ENCODE measurements at places on chromosomes 7 and 10.
A peak's percentile ranks its signal among the peaks of the same experiment; 100 is the strongest.

- DNase-seq: no peak
These were observed 12.6 kb upstream of the PLXDC2 start for GRCh38 chr10:19803676-19804075.

- no peak for DNase-seq
These were observed 20.8 kb upstream of the HYAL4 start for GRCh38 chr7:123823898-123824753.

- peak; percentile 79 for DNase-seq
These were observed at the start of gene TM9SF3 for GRCh38 chr10:96586419-96587263. TM9SF3 (minus strand) TSS chr10:96587012; CDS start chr10:96586835, 177 bp downstream.

DNA sequence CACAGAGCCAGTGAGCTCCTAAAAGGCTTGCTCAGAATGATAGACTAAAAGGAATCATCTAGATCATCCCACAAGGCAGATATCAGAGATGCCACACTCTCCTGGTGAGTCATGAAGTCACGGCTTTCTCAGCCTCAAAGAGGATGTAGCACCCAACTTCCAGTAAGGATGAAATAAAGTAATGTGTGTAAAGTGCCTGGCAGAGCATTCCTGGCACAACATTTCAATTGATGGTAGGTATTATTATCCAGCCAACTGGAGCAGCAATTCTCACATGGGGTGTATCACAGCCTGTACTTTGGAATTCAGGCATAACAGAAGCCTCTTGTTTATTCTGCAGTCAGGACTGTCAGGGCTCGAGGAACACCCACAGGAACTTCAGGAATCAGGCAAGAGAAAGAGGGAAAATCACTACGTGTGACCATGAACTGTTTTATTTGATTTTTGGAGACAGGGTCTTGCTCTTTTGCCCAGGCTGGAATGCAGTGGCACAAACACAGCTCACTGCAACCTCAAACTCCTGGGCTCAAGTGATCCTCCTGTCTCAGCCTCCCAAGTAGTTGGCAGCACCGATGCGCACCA lies 5.3 kb upstream of the NAT16 start:
- no peak for DNase-seq

- DNase-seq: peak; percentile 24
These were observed 639 bp downstream of the TSPAN13 start for GRCh38 chr7:16753932-16754855.

DNA sequence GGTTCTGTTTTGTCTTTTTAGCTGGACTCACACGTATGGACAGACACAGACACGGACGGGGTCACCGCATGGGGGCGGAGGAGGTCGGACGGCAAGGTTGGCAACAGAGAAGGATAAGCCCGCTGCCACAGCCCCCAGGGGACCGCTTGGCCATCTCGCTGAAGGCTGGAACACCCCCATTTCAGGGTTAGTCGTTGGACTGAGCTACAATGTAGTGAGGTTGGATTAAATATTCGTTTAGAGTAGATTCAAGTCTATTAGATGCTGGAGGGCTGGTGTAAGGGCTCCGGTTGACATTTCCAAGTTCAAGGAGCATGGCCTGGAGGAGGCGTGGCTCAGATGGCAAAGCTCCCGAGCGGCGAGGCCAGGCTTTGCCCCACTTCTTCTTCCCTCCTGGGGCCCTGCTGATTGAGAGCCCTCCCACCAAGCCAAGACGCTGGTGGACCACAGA lies 35.2 kb downstream of the PPIF start:
- no peak for DNase-seq

DNA sequence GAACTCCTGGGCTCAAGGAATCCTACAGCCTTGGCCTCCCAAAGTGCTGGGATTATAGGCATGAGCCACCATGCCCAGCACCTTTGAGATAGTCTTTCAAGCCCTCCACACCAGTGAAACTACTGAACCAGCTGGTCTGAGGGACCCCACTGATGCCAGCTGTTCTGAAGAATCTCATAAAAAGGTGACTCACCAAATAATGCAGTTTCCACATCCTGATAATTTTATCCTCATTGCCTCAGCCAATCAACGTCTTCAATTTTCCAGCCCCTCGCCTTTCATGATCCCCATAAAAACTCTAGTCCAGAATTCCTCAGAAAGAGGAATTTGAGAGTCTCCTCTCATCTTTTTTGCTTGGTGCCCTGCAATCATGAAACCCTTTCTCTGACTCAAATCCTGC lies 1691.6 kb upstream of the LRRTM3 start:
- DNase-seq: no peak

DNA sequence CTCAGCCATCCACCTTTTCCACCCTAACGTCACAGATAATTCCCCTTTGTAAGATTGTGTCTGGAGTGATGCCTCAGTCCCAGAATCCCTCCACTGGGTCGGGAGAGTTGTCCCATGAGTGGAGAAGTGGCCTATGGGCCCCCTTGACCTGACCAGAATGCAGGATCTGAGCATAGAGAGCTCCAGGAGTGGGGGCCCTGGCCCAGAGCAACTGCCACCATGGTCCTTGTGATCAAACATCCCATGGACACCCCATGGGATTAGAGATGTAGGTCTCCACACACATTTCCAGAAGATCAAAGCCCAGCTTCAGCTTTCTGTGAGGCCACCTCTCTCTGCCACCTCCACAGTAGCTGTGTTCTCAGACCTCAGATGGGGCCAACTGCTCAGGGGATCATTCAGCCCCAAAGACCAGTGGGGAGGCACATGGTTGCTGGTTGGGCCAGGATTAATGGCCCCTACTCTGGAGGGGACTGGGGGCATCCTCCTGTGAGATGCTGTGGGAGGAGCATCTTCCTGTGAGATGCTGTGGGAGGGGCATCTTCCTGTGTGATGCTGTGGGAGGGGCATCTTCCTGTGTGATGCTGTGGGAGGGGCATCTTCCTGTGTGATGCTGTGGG lies 28.5 kb upstream of the DPYSL4 start:
- DNase-seq: no peak

GRCh38 chr7:6579446-6579845 lies 2.2 kb downstream of the ZDHHC4 start:
- no peak for DNase-seq

DNA sequence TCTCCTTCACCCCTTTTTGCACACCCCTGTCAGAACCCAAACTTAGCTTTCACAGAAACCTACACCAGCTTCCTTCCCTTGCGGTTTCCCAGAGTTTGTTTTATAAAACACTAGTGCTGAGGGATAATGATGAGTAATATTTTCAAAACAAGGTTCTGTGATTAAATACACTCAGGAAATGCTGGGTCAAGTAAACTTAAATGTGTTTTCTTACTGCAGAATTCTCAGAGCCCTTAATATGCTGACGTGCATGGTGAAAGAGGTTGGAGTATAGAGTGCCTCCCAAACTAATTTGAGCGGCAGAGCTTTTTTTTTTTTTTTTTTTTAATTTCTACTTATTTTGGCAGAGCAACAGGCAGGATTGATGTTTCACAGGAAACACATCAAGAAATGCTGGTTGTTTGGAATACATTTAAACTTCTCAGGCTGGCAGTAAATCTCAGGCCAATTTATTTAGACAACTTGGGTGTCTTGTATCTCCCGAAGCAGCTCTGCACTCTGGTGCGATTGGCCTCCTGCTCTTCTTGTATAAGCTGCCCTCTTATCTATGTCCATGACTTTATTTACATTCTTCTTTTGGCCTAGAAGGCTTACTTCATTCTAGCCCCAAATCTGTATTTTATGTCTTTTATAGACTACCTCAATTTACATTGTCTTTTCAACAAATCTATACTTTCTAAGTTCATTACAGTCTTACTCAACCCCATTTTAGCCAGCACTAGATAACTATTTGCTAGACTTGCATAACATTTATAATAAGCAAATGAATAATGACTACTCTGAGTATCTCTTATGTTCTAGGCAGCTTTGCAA lies 165.4 kb downstream of the BMPER start:
- DNase-seq: no peak

DNA sequence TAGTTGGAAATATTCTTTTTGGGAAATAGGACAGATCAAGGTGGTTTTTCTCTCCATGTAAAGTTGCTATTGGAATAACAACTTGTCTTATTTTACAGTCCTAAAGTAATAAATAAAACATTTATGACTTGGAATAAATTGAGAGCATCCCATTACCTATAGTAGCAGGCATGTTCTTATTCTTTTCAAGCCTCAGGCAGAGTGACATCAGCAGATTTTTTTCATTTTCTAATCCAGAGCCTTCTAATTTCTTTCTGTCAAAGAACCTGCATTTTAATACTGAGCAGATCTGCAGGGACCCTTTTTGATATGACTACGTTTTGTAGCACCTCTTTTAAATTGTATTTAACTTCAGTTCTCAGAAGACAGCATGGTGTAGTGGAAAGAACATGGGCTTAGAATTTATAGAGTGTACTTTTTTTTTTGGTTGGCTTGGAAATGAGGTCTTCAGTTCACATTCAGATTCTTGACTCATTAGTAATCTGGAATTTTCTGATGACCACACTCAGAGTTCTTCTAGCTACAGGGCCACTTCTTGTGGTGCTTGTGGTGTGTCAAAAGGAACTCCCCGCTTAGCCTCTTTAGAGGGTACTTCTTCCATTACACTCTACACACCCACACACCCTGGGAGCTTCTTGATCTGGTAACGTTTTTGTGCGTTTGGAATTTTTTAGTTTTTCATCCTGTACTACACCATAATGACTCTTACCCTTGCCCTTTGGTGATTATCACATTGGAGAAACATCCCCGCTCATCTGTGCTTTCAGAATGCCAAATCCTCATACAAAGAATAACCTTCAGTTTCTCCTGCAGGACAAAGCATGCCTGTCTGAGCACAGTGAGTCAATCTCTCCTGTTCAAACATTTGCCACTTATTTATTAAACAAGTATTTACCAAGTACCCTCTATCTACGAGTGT lies 34.6 kb downstream of the AGK start:
- no peak for DNase-seq

DNA sequence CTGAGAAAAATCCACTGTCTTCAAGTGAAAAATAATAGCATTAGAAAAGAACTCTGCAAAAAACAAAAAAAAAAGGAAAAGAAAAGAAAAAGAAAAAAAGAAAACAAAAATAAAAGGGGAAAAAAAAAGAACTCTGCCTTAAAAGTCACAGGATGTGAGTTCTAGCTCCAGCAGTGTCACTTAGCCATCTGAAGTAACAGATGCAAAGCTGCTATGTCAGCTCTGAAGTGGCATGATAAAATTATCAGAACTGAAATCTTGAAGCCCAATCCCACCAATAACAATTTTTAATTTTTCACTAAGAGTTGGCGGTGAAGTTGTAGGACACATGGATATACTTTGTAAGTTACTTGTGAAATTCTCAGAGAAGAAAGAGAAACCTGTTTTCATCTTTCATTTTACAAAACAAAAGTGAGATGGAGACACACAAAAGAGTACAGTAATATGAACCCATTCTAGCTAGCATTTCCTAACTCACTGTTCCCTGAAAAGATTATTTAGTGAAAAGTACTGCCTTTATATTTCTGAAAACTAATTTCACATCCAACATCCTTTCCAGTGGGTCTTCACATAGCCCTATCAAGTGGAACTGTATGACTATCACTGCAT lies 103.5 kb downstream of the ELAPOR2 start:
- no peak for DNase-seq

GRCh38 chr7:78487464-78487863 lies 688.9 kb downstream of the PHTF2 start:
- DNase-seq: no peak

Data from NCI-H446 (cell line).